Stimulated activated CD4-positive, alpha-beta T cell treated with anti-CD3 and anti-CD28 coated beads, TNF-alpha, amount 100 ng/mL, for 24 hours (primary cell): ENCODE measurements at places on chromosomes 5 and 9.

DNA sequence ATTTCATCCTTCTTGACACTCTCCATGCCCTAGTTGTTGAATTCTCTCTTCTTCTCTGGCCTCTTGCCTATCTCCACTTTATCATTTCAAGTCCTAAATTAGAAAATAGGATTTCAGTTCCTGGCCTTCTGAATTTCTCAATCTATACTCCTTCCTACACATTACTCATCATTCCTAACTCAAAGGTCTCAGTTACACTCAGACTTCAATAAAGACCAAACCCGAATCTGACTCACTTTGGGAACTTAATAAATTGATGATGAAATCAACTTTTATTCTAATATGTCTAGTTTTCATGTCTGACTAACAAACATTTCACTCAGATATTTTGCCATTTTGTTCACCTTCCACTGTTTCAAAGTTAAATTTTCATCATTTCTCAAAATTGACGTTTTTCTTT lies 113.6 kb upstream of the TSLP start:
- no peak for DNase-seq

DNA sequence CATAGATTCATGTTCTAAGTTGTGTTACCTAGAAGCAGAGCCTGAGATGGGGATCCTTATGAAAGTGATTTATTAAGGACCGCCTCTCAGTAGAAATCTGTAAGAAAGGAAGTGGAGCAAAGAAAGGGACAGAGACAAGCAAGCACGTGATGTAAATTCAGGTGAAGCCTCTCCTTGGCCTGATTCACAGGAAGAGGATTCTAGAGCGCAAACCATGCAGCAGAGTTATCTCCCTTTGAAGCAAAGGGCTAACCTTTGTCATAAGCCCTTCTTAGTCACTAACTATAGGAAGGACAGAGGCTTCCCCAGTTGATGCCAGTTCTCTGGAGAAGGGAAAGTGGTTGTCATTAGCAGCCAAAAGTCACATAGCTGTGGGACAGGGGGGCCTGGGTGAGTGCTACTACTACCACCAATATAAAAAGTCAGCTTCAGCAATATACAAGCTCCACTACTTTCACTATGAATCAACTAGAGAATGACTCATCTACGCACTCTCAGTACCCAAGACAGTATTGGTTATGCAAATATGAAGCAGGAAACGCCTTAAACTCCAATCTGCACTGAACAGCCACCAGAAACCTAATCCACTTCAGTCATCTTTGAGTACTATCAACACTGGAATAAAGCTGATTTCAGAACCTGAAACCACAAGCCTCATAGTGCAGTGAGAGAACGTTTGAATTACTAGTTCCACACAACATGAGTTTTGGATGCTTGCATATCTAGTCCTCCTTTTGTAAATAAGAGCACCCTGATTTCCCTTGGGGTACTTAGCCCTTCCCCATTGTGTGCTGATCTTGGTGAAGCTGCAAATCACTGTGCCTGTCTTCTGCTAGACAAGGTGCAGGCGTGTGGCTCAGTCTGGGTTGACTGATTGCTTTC lies 162.7 kb downstream of the ZNF608 start:
- DNase-seq, result no peak

GRCh38 chr9:518540-518939 lies 303.9 kb downstream of the DOCK8 start:
- DNase-seq, result no peak

GRCh38 chr5:29935371-29935770 lies 1258.1 kb upstream of the CDH6 start:
- no peak for DNase-seq

DNA sequence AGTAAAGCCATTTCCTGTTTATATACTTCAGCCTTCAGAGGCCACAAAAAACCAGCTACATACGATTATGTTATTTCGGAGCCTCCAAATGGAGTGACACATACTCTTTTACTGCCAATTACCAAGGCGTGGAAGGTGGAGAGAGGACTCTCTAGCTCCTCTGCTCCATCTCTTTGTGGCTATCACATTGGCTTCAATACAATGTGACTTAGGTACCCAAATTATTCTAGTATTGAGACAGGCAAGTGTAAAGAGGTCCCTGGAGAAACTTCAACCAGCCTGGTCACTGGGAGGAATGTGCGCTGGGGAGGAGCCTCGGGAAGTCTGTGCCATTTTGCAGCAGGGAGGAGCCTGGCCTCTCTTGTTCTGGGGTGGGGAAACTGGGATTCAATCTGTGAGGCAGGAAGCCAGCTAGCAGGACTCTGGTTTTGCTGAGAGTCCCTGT lies 85.8 kb upstream of the TAS2R1 start:
- no peak for DNase-seq

GRCh38 chr5:81317536-81317935 lies 16.1 kb downstream of the ZCCHC9 start:
- no peak for DNase-seq

- no peak for DNase-seq
These were observed at the start of gene PLCXD3 for GRCh38 chr5:41510176-41510831. PLCXD3 (minus strand) TSS chr5:41510601; CDS start chr5:41510526, 75 bp downstream.
